Mesothelial cell of epicardium (in vitro differentiated cells): ENCODE measurements at places on chromosomes 7 and 10.

GRCh38 chr7:143256932-143257331, 6.3 kb upstream of the GSTK1 start:
- DNase-seq, result no peak

DNA sequence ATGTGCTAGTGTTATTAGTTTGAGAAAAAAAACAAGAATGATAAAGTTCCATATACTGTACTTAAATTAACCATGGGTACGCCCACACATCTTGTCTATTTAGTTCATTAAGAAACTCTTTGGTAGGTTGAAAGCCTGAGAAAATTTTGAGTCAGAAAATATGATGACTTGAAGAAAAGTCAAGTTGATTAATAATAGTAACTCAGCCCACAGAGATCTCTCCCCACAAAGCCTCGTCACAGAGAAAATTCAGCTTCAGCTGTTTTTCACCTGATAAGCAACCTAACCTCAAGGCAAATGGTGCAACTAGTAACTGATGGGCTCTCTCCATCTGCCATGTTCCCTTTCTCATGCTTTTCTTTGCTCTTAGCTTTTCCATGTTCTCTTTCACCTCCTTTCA, 1021.6 kb downstream of the GATA3 start:
- DNase-seq, result no peak

GRCh38 chr7:150502519-150502918, 12.2 kb upstream of the GIMAP7 start:
- DNase-seq, result no peak

- no peak for DNase-seq
These were observed 45.7 kb downstream of the DYNC1I1 start for GRCh38 chr7:95817866-95818640.

DNA sequence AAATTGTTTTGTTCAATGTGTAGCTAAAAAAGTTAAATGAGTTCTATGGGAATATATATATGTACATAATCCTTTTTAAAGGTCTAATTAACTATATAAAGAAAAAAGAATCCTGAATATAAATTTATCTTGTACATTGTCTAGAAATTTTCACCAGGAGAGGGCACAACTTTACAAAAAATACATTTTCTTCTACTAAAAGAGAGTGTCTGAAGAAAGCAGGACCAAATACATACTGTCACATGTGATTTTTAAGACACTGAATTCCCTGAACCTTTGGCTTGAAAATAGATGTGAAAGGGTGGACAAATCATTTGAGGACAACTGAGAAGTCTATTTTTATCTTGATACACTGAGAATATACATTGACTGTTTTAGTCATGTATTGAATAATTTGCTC, 204.3 kb downstream of the DGKB start:
- no peak for DNase-seq

- DNase-seq, result no peak
These were observed 26.4 kb downstream of the DRGX start for GRCh38 chr10:49369216-49370162.

GRCh38 chr10:33132626-33133025, 174.6 kb upstream of the ITGB1 start:
- no peak for DNase-seq
